ENCODE measurements at places on chromosomes 5 and 9. TPM values are rescaled to one million over a fixed set of nuclear protein-coding genes. Genes with fewer than 3 reads are reported as not detected.

DNA sequence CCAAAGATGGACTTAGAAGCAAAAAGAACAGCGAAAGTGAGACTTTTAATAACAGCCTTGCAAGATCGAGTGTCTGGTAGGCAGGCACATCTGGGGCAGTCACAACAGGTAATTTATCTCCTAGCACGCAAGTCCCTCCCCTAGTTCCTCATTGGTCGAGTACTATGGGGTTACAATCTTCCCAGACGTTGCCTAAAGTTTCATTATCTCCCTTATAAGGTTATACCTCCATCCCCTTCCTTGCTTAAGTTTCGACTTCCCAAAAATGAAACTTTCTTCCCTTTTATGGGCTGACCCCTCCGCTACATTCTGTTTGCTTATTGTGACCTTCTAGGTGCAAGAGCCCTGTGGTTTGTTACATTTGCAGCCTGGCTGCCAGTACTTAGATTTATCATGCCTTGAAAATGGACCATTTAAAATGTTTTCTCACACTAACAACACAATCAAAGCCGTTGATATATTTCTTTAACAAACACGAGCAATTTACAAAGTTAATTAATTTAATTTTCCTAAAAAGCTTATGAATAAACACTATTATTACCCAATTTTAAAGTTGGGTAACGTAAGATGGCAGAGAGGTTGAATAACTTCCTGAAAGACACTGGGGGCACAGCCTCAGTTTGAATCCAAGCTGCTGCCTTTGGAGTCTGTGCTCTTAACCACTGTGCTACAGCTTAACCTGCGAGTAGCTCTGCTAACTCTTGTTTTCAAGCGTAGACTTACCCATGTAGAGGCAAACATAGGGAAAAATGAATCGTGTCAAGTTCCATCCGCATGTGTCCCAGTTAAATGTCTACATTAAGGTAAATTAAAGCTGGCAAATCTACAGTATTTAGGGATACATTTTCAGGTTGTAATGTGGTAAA, 91.7 kb downstream of the EDIL3 start:
- no peaks in the 10 kb centered on the region for H3K36me3 ChIP-seq
- H3K27ac ChIP-seq = no peak overlapping the region
- H3K4me3 ChIP-seq = no peak overlapping the region
- no peaks in the 10 kb centered on the region for H3K4me1 ChIP-seq
- no peak for DNase-seq
- H3K27me3 ChIP-seq = no peaks in the 10 kb centered on the region

- no peaks in the 10 kb centered on the region for H3K27me3 ChIP-seq
- H3K36me3 ChIP-seq = no peaks in the 10 kb centered on the region
- DNase-seq = no peak
- no peaks in the 10 kb centered on the region for H3K4me1 ChIP-seq
- no peak overlapping the region for H3K27ac ChIP-seq
Observed at GRCh38 chr9:17225407-17225806, 90.6 kb downstream of the CNTLN start.

GRCh38 chr5:173642191-173642816, 25.9 kb upstream of the BOD1 start:
- no peak for DNase-seq
- H3K27me3 ChIP-seq = no peaks in the 10 kb centered on the region
- no peaks in the 10 kb centered on the region for H3K36me3 ChIP-seq
- no peak overlapping the region for H3K4me3 ChIP-seq
- H3K4me1 ChIP-seq = no peaks in the 10 kb centered on the region

- H3K4me3 ChIP-seq = no peak overlapping the region
- H3K36me3 ChIP-seq = no peaks in the 10 kb centered on the region
- H3K27ac ChIP-seq = no peak overlapping the region
- no peak for DNase-seq
Observed at GRCh38 chr9:35287987-35288632, 126.3 kb downstream of the UNC13B start.

GRCh38 chr5:97525780-97526179, 342.7 kb upstream of the RIOK2 start:
- no peaks in the 10 kb centered on the region for H3K4me1 ChIP-seq
- no peak for DNase-seq
- no peak overlapping the region for H3K4me3 ChIP-seq
- no peaks in the 10 kb centered on the region for H3K36me3 ChIP-seq
- no peaks in the 10 kb centered on the region for H3K27me3 ChIP-seq
- no peak overlapping the region for H3K27ac ChIP-seq

DNA sequence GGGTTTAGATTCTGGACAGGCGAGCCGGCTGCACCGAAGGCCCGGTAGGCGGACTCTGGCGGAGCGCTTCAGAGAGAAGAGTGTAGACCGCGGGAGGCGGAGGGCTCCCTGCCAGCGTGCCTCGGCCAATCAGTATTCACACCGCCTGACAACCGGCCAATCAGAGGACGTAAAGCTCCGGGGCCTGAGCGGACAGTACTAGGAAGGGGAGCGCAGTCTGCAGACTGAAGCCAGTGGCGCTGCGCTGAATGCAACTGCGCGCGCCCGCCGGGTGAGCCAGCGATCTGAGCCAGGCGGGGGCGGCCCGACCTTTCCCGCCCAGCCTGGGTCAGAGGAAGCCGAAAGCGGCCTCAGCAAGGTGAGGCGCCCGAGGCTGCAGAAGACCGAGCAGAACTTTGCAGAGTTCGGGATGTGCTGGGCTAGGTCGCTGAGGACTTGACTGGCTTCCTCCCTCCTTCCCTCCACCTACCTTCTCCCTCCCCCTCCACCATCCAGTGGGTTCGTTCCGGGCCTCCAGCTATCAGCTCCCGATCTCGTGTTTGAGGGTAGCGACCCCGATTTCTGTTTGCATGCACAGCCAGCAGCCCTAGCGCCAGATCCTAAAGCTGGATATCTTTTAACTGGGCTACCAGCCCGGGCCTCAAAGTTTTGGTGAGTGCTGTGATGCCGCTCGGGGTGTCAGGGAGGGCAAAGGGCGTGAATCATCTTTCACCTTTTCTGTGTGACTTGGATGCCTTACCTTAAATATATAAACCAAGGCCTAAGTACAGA, at the start of gene DMRT2:
Gene DMRT2, plus strand, starts transcription at position 233 of the 771 bp plus-strand sequence. CDS start 1,257 bp downstream, outside the sequence.
- no peak within 1 kb of the TSS for H3K4me3 ChIP-seq
- no peaks in the 10 kb centered on the region for H3K36me3 ChIP-seq
- no peak for DNase-seq
- peaks cover 60% of the 10 kb centered on the region for H3K27me3 ChIP-seq
- peaks cover 27% of the 10 kb centered on the region for H3K4me1 ChIP-seq

Gene PNPLA7
- total RNA-seq = 2.4 TPM

Gene ADRB2
- total RNA-seq = 1.6 TPM

Gene PCDHB5
- total RNA-seq = not detected

Gene GALNT12
- 4.7 TPM for total RNA-seq

Gene PRDM12
- not detected for total RNA-seq

Gene ORM2
- total RNA-seq = not detected

Gene FOXI1
- total RNA-seq = not detected

Gene RAB24
- total RNA-seq = 28.3 TPM

Gene ENDOG
- 22.3 TPM for total RNA-seq

Measured in CD8-positive, alpha-beta memory T cell (primary cell).